ENCODE measurements at places on chromosomes 6 and 20.

GRCh38 chr20:56710125-56710524 lies 81.0 kb downstream of the TFAP2C start:
- no peak for DNase-seq

DNA sequence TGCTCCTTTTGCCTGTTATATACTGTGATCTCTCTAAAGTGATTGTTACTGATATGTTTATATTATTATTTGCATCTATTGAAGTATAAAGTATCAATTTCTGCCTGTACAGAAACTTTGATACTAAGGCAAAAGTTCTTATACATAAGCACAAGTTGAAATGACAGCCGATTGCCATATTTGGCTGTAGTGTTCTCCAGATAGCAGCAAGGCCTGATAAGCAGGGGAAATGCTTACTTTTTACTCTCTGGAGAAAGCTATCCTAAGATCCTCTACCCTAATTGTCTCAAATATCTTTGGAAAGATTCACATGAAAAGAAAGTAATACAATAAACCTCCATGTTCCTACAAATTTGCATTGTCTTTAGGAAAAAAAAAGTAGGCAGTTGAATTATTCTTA lies 31.4 kb downstream of the SENP6 start:
- no peak for DNase-seq

DNA sequence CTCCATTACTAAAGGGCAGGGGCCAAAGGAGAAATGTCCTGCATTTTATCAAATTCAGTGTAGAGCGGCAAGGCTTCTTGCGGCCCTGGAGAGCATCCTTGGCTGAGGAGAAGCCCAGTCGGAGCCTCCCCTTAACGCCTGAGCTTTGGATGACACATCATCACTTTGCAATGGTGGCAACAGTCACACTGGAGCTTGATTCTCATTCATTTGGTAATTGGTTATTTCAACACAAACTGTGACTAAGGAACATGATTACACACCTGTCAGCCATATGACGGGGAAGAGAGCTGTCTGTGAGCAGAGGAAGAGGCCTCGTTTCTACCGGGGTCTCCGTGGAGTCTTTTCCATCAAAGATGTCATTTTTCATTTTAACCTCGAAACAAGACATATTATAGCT lies 81.4 kb downstream of the SOBP start:
- DNase-seq: no peak

- DNase-seq: no peak
These were observed 73.1 kb downstream of the ANKRD60 start for GRCh38 chr20:58155148-58155925.

DNA sequence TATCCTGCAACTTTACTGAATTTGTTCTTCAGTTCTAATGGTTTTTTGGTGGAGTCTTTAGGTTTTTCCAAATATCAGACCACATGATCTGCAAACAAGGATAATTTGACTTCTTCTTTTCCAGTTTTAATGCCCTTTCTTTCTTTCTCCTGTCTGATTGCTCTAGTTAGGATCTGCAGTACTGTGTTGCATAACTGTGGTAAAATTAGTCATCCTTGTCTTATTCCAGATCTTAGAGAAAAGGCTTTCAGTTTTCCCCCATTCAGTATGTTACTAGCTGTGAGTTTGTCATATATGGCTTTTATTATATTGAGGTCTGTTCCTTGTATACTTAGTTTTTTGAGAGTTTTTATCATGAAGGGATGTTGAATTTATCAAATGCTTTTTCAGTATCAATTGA lies 4.3 kb downstream of the MICA start:
- peak; percentile 8 for DNase-seq

DNA sequence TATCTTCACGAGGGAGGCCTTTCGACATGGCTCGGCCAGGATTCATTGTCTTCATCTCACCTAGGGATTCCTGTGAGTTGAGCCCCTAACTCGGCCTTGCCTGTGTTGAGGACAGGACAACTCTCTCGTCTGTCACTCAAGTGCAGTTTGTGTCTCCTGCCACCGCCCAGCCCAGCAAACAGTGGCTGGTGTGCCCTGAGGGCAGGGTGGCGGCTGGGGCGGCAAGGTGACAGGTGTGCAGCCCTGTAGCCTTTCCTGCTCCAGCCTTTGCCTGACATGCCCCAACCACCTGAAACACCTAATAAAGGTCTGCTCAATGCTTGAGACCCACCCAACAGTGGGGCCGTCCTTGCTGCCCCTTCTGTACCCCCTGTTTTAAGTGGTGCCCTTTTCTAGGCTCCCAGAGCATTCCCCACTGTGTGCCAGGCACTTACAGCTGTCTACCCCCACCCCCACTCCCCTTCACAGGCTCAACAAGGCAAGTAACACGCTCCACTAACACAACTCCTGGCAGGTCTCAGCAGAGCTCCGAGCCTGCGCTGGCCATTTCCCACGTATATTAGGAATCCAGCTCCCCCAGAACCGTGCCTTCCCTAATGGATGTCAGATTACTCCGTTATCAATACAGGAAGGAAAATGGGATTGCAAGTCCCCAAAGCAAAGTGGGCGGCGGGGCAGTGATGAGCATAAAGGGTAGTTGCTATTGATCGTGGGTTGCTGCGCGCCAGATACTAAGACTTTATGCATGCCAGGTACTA lies 17.7 kb downstream of the GFRA4 start:
- no peak for DNase-seq
